ENCODE measurements at places on chromosomes 1 and 21.

DNA sequence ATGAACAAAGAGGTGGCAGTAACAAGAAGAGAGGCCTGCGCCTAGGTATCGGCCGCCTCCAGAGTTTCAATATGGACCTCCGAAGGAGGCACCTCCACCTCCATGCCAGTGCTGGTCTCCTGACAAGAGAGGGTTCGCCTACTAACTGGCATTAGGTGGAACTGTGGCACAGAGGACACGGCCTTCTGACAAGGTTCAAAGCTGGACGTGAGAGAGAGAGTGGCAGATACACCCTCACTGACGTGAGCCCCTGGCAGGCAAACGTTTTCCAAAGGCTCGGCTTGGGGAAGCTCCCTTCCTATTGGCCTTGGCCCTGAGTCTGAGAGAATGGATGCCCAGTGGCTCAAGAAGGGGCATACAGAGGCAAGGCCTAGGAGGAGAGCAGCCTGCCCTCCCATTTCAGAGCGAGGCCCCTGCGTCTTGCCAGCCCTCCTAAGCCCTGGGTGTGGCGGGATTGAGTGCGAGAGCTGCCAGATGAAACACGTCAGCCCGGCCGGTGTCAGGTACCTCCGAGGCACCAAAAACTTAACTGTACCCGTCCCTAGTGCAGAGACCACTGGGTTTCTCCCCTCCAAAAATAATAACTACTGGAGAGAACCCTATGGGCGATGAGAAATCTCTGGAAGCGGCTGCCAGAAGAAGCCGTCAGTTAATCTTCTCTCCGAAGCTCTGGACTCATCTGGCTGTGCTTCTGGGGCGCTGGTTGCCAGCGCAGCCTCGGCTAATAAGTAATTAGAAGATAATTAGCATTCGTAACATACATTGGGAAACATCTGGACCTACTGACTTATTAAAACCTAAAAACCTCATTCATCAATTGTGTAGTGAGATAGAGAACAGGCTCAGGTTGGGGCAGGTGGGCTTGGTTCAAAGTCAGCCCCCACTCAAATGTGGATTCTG lies 283.6 kb downstream of the NPHP4 start:
- DNase-seq = no peak

GRCh38 chr21:37986751-37987399 lies 70.6 kb upstream of the KCNJ6 start:
- DNase-seq = no peak

DNA sequence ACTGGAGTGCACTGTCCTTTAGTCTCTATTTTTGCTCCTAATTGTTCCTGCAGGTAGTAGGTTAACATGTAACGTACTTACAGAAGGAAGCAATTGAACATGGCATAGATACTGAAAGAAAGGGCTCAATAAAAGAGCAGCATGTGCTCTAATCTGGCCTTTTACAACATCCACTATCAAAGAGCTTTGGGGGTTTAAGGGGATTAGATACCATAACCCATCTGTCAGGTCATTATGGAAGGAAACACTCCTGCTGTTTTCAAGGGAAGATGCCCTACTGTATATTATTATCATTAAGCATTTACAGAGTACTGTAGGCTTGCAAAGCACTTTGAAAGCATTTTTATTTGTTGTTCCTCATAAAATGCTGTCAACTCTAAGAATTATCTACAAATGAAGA lies 152.8 kb downstream of the TTLL7 start:
- DNase-seq = no peak

- DNase-seq = no peak
These were observed 301.0 kb downstream of the GRIK1 start for GRCh38 chr21:29638761-29639327.

DNA sequence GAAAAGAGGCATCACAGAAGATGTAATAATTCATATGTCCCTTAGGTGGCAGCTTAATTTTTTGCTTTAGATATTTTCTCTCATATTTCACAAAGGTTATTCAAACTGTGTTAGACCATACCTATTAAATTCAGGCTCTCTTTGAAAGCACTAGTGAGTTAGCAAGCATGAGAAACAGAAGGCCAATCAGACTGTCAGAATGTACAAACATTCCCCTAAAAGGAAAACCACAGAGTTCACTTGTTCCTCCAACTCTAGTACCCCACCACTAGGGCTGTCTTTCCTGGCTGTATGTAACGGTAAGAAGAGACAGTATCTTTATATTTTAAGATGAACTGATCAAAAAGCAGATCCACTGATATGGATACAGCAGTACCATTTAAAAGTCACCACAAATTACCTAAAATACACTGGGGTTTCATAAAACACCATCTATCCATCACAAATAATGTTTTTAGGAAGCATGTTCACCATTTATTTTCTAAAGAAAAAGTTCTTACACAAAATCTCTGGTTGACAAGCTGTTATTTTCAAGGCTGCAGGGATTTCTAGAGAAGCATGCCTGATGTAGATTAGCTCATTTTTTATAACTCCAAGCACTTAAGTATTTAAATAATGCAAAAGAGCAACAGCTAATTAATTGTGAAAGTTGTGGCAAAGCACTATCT lies 1.8 kb downstream of the ARPC5 start:
- DNase-seq = peak; percentile 72
